Stimulated activated CD4-positive, alpha-beta T cell treated with anti-CD3 and anti-CD28 coated beads, TNF-alpha, amount 100 ng/mL, for 24 hours (primary cell): ENCODE measurements at places on chromosomes 7 and 10.

DNA sequence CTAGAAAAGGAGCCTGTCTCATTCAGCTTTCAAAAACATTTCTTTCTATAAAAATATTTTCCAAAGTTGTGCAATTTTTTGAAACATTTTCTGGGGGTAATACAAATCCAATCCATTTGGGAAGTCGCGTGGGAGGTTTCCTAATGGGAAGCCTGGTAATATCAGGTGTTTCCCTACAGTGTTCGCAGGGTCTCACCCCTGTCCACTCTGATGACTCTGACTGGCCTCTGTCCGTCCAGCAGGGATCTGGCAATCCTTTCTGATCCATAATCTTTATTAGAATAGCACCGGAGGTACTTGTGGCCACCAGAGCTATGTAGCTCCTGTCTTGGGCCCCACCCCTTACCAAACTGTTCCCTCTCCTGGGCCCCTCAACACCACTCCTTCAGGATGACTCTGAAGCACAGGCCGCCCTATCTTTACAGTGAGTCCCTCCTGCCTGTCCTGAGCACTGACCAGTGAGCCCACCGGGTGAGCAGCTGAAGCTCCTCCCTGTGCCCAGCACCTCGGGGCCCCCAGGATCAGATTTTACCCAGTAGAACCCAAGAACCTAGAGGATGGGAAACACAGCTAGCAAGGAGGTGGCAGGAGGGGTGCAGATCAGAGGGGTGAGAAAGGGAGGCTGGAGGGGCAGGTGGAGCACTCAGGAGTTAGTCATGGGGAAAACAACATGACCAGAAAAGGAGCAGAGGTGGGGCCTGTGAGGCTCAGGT lies 84.8 kb downstream of the PTPRE start:
- no peak for DNase-seq

DNA sequence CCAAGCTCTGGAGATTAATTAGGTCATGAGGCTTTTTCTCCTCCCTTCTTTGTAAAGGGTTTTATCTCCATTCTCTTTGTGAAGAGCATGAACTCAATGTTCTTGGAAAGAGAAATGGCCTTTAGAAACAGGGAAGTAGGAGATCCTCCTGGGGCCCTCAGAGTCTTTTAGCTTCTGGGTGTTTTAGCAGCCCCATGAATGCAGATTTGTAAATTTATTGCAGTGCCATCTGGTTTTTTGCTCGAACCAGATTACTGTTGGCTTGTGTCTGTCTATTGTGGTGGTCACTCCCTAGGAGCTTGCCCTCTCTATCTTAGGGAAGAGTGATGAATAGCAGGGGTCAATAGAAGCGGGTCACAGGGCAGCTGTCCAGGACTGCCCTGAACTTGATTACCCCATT lies 110.6 kb downstream of the BTRC start:
- DNase-seq: no peak

GRCh38 chr10:88057720-88058119 lies 194.3 kb downstream of the PTEN start:
- no peak for DNase-seq

GRCh38 chr7:96235281-96235680 lies 86.6 kb downstream of the SLC25A13 start:
- no peak for DNase-seq

- DNase-seq: no peak
Observed at GRCh38 chr7:81846398-81846797, 76.6 kb upstream of the HGF start.
